ENCODE measurements at places on chromosomes 7 and 10.

DNA sequence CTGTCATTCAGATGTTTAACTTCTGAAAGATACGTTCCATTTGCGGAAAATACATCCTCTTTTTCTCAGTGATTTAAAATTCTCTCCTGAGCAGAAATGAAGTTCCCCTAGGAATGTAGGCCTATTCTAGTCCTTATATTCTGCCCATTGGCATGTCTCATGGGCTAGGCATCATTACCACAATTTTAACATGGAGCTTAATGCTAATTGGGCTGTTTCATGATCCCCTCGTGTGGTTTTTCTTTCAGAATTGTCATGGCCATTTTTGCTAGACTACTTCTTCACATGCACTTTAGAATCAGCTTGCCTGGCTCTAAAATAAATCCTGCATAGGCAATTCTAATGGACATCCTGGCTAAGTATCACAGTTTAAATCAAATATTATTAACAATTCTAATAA, 1.0 kb downstream of the TMEM176B start:
- DNase-seq: no peak

- DNase-seq: no peak
Observed at GRCh38 chr10:50367732-50368131, 116.4 kb upstream of the ASAH2 start.

GRCh38 chr7:100726996-100727761, 6.2 kb upstream of the ZAN start:
- no peak for DNase-seq

DNA sequence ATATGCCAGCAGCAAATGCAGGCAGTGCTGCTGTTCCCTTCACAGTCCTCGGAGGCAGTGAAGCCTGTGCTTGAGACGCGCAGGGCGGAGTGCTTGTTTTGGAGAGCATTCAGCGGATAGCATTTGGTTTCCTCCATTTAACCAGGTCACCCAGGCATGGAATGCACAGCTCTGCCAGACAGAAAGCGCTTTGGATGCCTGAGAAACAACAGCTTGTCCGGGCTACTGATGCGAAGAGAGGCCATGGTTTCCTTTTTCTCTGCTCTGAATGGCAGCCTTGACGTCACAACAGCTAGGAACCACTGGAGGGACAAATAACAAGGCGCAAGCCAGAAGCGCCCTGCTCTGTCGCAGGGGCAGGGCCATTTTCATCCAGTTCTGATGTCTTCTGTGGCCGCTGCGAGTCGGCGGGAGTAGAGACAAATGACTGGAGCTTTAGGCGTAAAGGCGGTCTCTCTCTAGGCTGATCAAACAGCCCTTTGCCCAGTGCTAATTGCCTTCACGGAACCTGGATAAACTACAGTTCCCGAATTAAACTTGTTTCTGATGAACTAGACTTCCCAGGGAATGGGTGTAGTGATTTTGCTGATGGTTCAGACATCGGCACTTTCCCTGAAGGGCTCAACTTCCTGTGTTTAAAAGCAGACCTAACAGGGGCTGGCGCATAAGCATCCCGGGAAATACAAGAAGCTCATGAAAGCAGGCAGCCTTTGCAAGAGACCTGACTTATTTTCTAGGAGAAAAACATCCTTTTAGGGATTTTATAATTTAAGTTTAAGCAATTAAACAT, 187.6 kb upstream of the KLF14 start:
- DNase-seq: no peak

DNA sequence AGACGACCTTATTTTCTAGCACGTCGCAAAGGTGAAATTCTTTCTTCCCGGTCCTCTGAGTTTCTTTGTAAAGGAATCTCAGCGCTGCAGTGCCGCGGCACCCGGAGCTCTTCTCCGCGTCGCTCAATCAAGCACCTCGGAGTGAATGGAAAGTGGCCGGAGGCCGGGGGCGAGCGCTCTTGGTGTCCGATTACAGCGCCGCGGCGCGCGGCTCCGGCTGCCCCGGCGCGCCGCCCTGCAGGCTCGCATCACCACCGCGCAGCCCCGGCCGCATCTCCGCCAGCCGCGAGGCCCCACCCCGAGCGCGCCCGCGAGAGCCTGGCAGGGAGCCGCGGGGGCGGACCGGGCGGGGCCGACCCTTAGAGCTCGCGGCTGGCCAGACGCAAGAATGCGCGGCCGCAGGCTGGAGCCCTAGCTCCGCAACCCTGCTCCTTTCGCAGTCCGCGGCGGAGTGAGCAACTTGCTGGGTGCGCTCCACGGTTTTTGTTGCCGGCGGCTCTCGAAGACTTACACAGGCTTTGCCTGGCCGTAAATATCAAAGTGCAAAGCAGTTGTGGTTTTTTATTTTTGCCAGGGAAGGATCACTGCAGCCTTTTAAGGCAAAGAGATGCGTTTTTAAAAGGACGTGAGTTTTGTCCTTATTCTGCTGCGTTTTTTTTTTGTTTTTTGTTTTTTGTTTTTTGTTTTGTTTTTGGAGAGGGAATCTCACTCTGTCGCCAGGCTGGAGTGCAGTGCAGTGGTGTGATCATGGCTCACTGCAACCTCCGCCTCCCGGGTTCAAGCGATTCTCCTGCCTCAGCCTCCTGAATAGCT, at the start of gene SEMA3C:
TSS of gene SEMA3C (minus strand) at position 143 of the 813 bp plus-strand sequence. CDS start 2,270 bp downstream, outside the sequence.
- peak; percentile 48 for DNase-seq

DNA sequence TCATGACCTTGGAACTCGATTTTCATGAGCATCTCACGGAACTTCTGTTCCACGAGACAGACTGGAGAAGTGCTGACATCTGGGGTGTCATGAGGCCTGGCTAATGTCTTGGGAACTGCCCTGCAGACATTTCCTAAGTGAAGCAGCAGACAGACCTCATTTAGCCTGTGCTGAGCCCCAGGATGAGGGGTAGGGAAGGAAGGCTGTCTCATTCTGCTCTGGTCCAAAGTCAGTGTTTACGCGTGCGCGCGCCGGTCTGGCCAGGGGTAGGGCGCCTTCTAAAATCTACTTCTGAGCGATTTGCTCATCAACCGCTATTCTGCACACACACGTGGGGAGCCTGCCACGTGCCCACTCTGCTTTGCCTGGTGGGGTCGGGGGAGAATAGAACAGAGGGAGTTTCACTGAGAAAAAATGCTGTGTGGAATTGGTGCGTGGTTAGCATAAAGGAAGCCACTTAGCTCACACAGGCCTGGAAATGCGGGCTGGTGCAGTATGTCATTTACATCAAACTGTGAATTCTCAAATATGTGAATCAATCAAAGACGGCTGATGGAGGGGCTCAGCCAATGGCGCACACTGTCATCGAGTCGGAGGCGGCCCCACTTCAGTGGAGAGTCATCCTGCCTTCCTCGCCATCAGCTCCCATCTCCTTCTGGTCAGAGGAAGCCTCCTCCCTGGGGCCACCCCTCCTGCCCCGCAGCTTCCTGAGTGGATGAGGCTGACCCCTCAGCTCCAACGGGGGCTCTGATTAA, 335.1 kb downstream of the ADARB2 start:
- DNase-seq: no peak

DNA sequence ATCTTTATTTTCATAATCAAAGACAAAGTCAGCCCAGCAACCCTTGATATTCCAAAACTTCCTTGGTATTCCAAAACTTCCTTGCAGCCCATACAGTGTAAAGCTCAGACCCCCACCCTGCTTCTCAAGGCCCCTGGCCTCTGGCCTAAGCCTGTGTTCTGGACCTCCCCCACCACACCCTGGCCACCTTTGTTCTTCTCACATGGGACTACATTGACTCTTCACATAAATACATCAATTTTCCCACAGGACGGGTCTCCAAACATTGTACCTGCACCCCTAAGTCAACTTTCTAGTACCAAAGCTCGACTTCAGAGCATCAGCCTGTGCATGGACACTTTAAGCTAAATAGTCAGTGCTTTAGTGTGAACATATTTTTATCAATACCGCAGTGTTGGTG, 40.7 kb downstream of the DRGX start:
- no peak for DNase-seq

GRCh38 chr10:110822035-110822711, 49.6 kb upstream of the PDCD4 start:
- no peak for DNase-seq

DNA sequence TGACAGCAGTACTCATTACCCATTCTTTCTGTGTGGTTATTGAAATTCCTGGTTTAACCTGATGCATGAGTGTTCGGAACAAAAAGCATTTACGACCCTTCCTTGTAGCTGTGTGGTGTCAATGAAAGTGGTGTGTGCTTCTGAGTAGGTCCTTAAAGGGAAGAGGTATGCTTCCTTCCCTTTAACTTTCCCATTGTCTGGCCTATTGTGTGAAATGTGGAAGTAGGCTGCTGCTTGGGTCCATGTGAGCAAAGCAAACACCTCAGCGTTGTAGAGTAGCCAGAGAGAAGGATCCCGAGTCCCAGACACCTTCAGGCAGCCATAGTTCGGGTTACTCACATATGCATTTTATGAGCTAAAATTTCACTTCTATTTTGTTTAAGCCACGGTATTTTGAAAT, 74.7 kb downstream of the TSPAN12 start:
- DNase-seq: no peak

GRCh38 chr7:100455206-100455605, 8.9 kb downstream of the SPACDR start:
- DNase-seq: no peak

DNA sequence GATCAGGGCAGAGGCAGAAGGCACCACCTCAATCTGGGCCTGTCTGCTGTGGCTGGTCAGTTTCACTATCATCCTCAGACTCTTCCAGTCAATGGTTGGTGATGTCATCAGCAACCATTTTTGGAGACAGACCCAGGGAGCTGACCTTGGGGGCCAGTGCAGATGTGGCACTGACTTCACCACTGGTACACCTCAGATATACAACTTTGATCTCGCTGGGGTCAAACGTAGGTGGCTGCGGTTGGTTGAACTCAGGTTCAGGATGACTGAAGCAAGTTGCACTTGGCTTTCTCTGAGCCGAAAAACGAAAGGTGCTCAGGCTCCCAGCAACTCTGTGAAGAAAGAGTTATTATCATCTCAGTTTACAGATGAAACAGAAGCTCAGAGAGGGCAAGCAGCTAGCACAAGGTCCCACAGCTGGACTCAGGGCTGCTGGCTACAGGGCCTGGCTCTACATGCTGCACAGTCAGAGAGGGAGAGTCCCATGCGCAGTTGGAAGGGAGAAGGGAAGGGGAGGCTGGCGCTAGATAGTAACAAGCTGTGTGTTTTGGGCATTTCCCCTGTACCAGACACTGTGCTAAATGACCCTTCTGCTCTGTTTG, 27.2 kb downstream of the ANKRD16 start:
- no peak for DNase-seq

- no peak for DNase-seq
Observed at GRCh38 chr10:133544506-133544905, 17.3 kb downstream of the CYP2E1 start.

GRCh38 chr7:27173511-27173955, 587 bp downstream of the HOXA10 start:
- DNase-seq: no peak

DNA sequence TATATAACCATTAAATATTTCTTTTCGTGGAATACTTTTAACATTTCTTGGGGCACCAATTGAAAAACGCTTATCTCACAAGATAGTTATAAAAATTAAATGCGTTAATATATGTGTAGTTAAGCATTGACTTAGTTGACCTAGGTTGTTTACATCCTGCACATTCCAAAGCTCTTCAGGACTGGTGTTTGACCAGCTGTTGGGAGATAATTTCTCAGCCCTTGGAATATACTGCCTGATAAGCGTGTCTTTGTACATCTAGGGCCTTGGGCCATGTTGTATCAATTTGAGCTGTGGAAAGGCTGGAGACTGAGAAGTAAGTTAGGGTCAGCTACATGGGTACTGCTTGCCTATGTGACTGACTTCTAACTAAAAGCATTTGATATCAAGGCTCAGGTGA, 90.0 kb upstream of the AOAH start:
- DNase-seq: no peak

- DNase-seq: no peak
Observed at GRCh38 chr10:124155781-124156435, 62.5 kb upstream of the CHST15 start.

GRCh38 chr7:21920936-21921335, 24.8 kb downstream of the CDCA7L start:
- DNase-seq: no peak

DNA sequence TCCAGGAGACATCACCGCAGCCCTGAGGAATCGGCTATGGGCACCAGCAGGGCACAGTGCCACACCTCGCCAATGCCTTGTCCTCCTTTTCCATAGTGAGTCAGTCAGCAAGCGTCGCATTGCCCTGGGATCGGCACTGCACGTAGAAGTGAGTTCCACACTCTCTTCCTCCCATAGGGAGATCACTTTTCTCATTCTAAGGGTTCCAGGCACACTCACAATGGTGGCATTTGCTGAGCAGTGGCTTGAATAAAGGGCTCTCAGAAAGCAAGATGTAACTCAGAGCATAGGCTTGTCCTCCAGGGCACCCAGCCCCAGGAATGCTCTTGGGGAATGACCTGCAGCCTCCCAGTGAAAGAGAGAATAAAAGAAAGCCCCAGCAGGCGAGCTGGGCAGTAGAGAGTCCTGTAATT, 1.1 kb upstream of the VIM start:
- no peak for DNase-seq

- no peak for DNase-seq
Observed at GRCh38 chr10:114308531-114309363, 69.7 kb downstream of the VWA2 start.

GRCh38 chr10:101310529-101311184, 43.3 kb upstream of the BTRC start:
- DNase-seq: no peak

GRCh38 chr7:30032310-30033125, 4.3 kb downstream of the PLEKHA8 start:
- no peak for DNase-seq

DNA sequence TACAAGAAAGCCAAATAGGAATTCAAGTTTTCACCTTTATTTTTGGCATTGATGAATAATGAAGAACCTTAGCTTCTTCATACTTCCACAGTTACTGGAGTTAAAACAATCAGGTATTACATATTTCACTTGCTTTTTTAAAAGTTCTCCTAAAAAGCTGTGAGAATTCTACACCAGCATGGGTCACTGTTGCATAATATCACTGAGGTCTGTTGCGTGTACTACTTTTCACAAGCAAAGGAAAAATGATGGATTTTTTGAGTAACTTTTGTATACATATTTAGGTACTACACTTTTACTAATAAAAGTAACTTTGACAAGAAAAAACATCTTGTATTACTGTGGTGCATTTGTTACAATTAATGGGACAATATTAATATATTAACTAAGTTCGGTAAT, 15.2 kb downstream of the FAM24B start:
- DNase-seq: no peak

- DNase-seq: no peak
Observed at GRCh38 chr10:109891105-109891504, 32.2 kb downstream of the XPNPEP1 start.

Measured in cortex of kidney (tissue), 1 donor.